Metanephros (tissue), 2 donors: ENCODE measurements at places on chromosomes 4 and X. TPM values are rescaled to one million over a fixed set of nuclear protein-coding genes. Genes with fewer than 3 reads are reported as not detected.

The CACNA1F gene
- total RNA-seq = 0.41 TPM

The HTT gene
- total RNA-seq = 66.5 TPM

The SLC49A3 gene
- total RNA-seq = 7.5 TPM

The SPOCK3 gene
- 6.1 TPM for total RNA-seq

The RASGEF1B gene
- total RNA-seq = 29.2 TPM

The CXorf51B gene
- not detected for total RNA-seq

The BST1 gene
- total RNA-seq = 10.2 TPM

The MID1 gene
- 34.6 TPM for total RNA-seq
